ENCODE measurements at places on chromosomes 11 and 22.

DNA sequence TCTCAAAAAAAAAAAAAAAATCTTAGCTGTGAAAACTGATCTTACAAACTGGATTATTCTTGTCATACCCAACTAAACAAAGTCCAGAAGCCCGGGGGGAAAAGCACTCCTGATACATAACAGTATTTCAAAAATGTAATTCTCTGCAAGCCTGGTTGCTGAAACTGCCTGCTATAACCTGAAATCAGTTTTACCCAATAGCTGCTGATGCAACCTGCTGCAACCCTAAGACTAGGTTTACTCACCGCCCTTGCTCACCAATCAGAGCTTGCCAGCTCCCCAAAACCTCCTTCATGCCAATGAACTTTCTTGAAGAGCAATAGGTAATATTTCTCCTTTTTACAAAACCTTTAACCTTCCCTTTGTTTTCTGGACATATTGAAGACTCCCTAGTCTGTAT, 12.4 kb downstream of the FGF19 start:
- H3K36me3 ChIP-seq, result no peaks in the 10 kb centered on the region
- peaks cover 9% of the 10 kb centered on the region for H3K4me1 ChIP-seq
- H3K27ac ChIP-seq, result peak overlapping the region; percentile 23
- no peak overlapping the region for H3K4me3 ChIP-seq

DNA sequence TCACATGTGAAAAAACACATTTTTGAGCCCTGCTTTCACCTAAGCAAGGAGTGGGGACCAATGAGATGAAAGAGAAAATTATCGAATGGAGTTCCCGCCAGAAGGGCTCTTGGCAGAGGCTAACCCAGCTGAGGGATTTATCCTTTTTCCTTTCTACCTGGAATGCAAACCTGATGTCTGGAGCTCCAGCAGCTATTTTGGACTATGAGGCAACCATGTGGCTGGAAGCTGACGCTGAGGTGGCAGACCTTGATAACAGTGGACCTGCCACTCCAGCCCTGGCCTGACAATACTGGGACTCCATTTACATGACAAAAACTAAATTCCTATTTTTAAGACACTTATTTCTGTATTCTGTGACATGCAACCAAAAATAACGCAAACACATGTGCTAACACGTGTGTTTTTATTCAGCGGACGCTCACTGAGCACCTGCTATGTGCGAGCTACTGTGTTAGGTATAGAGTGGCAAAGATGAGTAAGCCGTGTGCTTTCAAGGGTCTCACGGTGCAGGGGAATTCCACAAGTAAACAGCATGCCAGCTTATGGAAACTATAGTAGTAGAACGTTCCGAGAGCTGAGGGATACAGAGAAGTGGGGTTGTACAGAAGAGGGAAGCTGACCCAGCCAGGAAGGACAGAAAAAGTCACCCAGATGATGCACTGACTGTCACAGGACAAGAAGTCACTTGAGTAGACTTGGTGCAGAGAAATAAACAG, 19.1 kb upstream of the ISX start:
- DNase-seq, result no peak
- H3K4me3 ChIP-seq, result no peak overlapping the region
- H3K4me1 ChIP-seq, result no peaks in the 10 kb centered on the region
- no peaks in the 10 kb centered on the region for H3K27me3 ChIP-seq

DNA sequence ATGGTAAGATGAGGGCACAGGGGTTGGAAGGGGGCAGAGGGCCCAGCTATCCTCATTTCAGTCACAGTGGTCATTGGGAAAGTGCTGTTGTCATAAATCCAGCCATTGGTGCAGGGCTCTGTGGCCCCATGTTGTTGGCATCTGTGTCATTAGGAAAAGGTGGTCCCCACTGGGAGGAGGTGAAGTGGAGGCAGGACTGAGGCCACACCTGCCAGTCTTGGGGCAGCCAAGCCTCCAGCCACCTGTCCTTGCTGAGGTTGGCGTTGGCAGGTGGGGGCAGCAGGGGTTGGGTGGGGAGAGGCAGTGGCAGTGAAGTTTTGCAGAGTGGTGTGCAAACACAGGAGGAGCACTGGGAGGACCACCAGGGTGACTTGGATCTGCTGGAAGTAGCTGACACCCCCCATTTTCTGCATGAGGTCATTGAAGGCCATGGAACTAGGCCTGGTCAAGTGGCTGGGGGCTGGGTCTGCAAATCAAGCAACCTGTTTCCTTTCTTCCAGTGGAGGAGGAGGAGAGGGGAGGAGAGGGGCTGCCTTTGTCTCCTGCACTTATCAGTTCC, 25.3 kb downstream of the SLC22A6 start:
- no peak for DNase-seq
- no peaks in the 10 kb centered on the region for H3K36me3 ChIP-seq
- H3K27me3 ChIP-seq, result no peaks in the 10 kb centered on the region
- H3K4me1 ChIP-seq, result no peaks in the 10 kb centered on the region

DNA sequence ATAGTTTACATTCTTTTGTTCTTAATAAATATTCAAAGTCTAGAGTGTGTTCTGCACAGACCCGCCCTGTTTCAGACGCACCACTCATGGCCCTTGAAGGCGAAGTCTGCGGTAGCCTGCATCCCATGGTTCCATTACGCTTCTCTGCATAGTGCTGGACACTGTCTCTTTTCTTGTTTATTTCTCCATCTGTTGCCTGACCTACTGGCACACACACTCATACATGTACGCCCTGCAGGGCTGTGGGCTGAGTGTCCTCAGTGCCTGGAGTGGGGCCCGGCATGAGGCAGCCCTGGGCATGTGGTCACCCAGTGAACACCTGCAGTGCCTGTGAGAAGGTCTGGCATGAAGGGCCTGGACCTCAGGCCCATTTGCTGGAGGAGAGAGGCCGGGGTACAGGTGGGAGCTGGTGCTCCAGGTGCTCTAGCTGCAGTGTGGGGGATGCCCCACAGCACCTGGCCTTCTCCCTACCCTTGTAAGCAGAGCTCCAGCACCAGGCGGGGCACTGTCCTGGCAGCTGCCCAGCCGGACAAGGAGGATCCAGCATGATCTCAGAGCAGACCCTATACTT, 404.1 kb downstream of the TBC1D22A start:
- no peak overlapping the region for H3K27ac ChIP-seq
- no peak overlapping the region for H3K4me3 ChIP-seq
- H3K27me3 ChIP-seq, result no peaks in the 10 kb centered on the region
- no peaks in the 10 kb centered on the region for H3K4me1 ChIP-seq
- H3K36me3 ChIP-seq, result no peaks in the 10 kb centered on the region

- H3K27me3 ChIP-seq, result no peaks in the 10 kb centered on the region
- no peaks in the 10 kb centered on the region for H3K36me3 ChIP-seq
- no peak overlapping the region for H3K27ac ChIP-seq
- H3K4me1 ChIP-seq, result no peaks in the 10 kb centered on the region
- H3K4me3 ChIP-seq, result no peak overlapping the region
Observed at GRCh38 chr11:101336858-101337257, 207.2 kb upstream of the PGR start.

GRCh38 chr11:29435421-29435820, 581.4 kb downstream of the KCNA4 start:
- H3K36me3 ChIP-seq, result no peaks in the 10 kb centered on the region
- no peak for DNase-seq
- no peak overlapping the region for H3K27ac ChIP-seq
- no peaks in the 10 kb centered on the region for H3K27me3 ChIP-seq
- H3K4me1 ChIP-seq, result no peaks in the 10 kb centered on the region
- H3K4me3 ChIP-seq, result no peak overlapping the region

- H3K4me1 ChIP-seq, result peaks cover 11% of the 10 kb centered on the region
- no peak overlapping the region for H3K4me3 ChIP-seq
- H3K27ac ChIP-seq, result no peak overlapping the region
- H3K27me3 ChIP-seq, result peaks cover 7% of the 10 kb centered on the region
- H3K36me3 ChIP-seq, result no peaks in the 10 kb centered on the region
- DNase-seq, result no peak
Observed at GRCh38 chr11:45649544-45650165, 15.8 kb downstream of the CHST1 start.

- peaks cover 6% of the 10 kb centered on the region for H3K4me1 ChIP-seq
- no peak overlapping the region for H3K27ac ChIP-seq
- H3K4me3 ChIP-seq, result no peak overlapping the region
- H3K27me3 ChIP-seq, result no peaks in the 10 kb centered on the region
- DNase-seq, result no peak
Observed at GRCh38 chr11:9714272-9714940, 50.5 kb downstream of the SWAP70 start.

- peaks cover 2% of the 10 kb centered on the region for H3K4me1 ChIP-seq
- H3K4me3 ChIP-seq, result no peak overlapping the region
- H3K36me3 ChIP-seq, result no peaks in the 10 kb centered on the region
Observed at GRCh38 chr11:134333946-134334345, 2.2 kb downstream of the GLB1L2 start.

- peaks cover 58% of the 10 kb centered on the region for H3K27me3 ChIP-seq
- no peaks in the 10 kb centered on the region for H3K36me3 ChIP-seq
- no peak overlapping the region for H3K27ac ChIP-seq
- DNase-seq, result no peak
- H3K4me1 ChIP-seq, result no peaks in the 10 kb centered on the region
Observed at GRCh38 chr11:61711498-61711897, 31.3 kb downstream of the DAGLA start.

- H3K4me3 ChIP-seq, result no peak overlapping the region
- no peaks in the 10 kb centered on the region for H3K4me1 ChIP-seq
- no peak for DNase-seq
- no peaks in the 10 kb centered on the region for H3K36me3 ChIP-seq
- no peaks in the 10 kb centered on the region for H3K27me3 ChIP-seq
Observed at GRCh38 chr11:27976262-27976661, 131.7 kb downstream of the KIF18A start.

DNA sequence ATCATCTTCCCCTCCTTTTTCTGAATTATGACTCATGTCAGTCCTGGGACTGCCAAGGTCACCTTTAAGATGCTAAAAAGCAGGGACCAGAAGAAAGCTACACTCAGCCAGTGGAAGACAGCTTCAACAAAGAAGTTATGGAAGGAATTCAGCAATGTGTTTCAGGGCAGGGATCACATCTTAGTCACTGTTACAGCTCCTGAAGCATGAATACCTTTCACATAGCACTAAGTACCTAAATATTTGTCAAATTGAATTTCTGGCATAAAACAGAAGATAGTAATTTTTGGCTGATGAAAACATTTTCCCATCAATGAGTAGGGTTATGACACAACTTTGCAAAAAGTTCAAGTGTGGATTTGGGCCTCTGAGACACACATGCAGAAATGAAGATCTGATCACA, 5.2 kb downstream of the DDB1 start:
- H3K36me3 ChIP-seq, result peaks cover 50% of the 10 kb centered on the region
- H3K27ac ChIP-seq, result no peak overlapping the region
- peaks cover 34% of the 10 kb centered on the region for H3K4me1 ChIP-seq
- DNase-seq, result no peak
- H3K27me3 ChIP-seq, result no peaks in the 10 kb centered on the region

- no peak for DNase-seq
- no peaks in the 10 kb centered on the region for H3K27me3 ChIP-seq
Observed at GRCh38 chr11:934527-934926, 8.9 kb downstream of the AP2A2 start.

DNA sequence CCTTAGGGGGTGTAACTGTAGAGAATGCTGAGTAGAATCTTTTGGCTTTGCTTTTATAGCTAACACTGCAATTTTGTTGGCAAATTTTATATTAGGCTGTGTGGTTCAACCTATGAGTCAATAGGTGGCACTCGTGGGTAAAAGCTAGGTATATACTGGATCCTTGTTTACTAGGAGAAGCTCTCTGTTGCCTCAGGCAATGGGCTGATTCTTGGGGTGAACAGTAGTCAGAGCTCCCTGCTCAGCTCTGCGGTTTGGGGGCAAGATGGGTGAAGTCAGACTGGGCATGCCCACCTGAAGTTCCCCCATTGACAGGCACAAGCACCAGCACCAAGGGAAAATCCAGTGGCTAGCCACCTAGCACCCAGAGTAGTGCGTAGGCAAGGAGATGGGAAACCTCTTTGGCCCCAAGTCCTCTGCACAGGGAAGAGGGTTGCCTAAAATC, 238.7 kb downstream of the FAM181B start:
- H3K4me3 ChIP-seq, result no peak overlapping the region
- no peaks in the 10 kb centered on the region for H3K27me3 ChIP-seq
- no peak for DNase-seq
- no peak overlapping the region for H3K27ac ChIP-seq
- no peaks in the 10 kb centered on the region for H3K4me1 ChIP-seq
- H3K36me3 ChIP-seq, result no peaks in the 10 kb centered on the region

GRCh38 chr11:2807801-2808241, 77.8 kb downstream of the CDKN1C start:
- no peak overlapping the region for H3K4me3 ChIP-seq
- no peaks in the 10 kb centered on the region for H3K4me1 ChIP-seq
- no peak for DNase-seq
- H3K27ac ChIP-seq, result no peak overlapping the region
- no peaks in the 10 kb centered on the region for H3K36me3 ChIP-seq
- peaks cover 72% of the 10 kb centered on the region for H3K27me3 ChIP-seq

GRCh38 chr11:70303070-70303469, 32.6 kb downstream of the PPFIA1 start:
- no peak for DNase-seq
- no peak overlapping the region for H3K4me3 ChIP-seq
- no peaks in the 10 kb centered on the region for H3K36me3 ChIP-seq
- H3K4me1 ChIP-seq, result peaks cover 2% of the 10 kb centered on the region
- H3K27me3 ChIP-seq, result no peaks in the 10 kb centered on the region
- H3K27ac ChIP-seq, result no peak overlapping the region

DNA sequence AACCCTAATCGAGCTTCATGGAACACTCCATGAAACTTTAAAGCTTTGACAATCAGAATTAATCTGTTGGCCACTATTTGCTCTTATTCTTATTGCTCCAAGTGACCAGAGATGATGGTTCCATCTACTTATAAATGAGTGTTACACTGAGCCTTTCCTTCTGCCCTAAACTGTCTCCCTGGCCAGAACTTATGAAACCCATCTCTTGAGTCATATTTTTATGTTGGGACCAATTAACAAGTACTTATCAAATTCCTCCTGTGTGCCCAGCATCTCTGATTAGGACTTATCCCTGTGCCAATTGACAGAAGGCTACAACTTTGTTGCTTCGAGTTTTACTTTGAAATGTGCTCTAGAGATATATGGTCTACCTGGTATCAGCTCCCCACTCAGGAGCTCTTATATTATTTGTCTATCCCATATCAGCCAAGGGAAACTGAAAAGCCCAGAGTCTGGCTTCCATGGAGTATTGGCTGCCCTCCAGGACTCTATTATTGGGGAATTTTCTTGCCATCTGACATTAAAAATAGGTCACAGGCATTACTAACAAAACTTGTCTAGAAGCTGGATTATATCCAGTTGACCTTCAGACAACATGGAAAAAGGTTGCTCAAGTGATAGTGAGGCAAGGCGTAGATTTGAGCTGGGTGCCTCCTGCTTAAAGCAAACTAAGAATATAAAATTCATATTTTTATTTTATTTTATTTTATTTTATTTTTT, 8.8 kb downstream of the KREMEN1 start:
- H3K27me3 ChIP-seq, result no peaks in the 10 kb centered on the region
- DNase-seq, result no peak
- peaks cover 2% of the 10 kb centered on the region for H3K4me1 ChIP-seq

- H3K4me1 ChIP-seq, result peaks cover 3% of the 10 kb centered on the region
- no peaks in the 10 kb centered on the region for H3K36me3 ChIP-seq
- H3K27me3 ChIP-seq, result peaks cover 55% of the 10 kb centered on the region
- H3K4me3 ChIP-seq, result no peak overlapping the region
- no peak overlapping the region for H3K27ac ChIP-seq
- no peak for DNase-seq
Observed at GRCh38 chr22:39559456-39560105, 11.0 kb upstream of the CACNA1I start.

GRCh38 chr11:105699203-105699602, 89.3 kb downstream of the GRIA4 start:
- no peak overlapping the region for H3K27ac ChIP-seq
- H3K36me3 ChIP-seq, result no peaks in the 10 kb centered on the region
- H3K27me3 ChIP-seq, result no peaks in the 10 kb centered on the region

- H3K27ac ChIP-seq, result no peak overlapping the region
- no peaks in the 10 kb centered on the region for H3K4me1 ChIP-seq
Observed at GRCh38 chr11:4187055-4187988, 92.7 kb downstream of the RRM1 start.

Data from keratinocyte (primary cell).